Activated naive CD4-positive, alpha-beta T cell treated with Interleukin-2 at 50 U/mL for 16 hours (primary cell): ENCODE measurements at places on chromosomes 3 and 15.
A peak's percentile ranks its signal among the peaks of the same experiment; 100 is the strongest.

DNA sequence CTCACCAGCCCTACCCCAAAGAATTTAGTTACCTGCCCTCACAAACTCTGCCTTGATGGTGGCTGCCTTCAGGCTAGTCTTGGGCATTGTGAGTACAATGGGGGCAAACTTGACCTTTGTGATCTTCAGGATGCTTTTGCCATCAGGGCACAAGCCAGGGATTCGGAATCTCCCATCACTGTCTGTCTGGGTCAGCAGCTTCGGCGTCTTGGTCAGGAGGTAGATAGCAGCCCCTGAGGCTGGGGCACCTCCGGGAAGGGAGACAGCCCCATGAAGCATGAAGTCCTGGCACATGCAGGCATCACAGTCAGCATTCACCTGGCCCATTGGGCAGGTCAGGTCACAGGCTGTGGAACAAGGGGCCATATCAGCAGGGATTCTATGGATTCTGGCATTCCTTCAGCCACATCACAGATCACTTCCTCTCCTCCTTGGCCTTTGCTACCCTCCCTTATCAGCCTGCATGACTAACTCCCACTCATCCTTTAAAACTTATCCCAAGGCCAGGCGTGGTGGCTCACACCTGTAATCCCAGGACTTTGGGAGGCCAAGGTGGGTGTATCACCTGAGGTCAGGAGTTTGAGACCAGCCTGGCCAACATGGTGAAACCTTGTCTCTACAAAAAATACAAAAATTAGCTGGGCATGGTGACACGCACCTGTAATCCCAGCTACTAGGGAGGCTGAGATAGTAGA is 6.9 kb downstream of the CILP start:
- no peak for DNase-seq

DNA sequence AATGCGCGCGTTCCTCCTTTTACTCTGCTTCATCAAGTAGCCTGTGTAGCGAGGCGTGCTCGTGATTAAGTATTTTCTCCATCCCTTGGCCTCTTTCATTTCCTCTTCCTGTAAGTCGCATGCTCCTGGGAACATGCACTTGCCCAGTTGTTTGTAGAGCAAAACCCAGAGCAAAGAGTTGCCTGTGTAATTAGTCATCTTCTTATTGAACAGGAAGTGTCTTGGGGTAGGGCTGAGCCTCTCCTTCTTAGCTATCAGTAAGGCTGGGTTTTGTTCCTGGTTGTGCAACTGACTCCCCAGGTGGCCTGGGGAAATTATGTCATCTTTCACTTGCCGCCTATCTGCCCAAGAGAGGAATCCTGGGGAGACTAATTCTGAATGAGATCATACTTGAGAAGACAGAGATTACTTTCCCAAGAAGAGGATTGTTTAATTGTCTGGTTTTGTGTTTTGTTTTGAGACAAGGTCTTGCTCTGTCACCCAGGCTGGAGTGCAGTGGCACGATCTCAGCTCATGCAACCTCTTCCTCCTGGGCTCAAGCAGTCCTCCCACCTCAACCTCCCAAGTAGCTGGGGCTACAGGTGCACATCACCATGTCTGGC is 14.9 kb downstream of the LIPH start:
- peak; percentile 19 for DNase-seq

DNA sequence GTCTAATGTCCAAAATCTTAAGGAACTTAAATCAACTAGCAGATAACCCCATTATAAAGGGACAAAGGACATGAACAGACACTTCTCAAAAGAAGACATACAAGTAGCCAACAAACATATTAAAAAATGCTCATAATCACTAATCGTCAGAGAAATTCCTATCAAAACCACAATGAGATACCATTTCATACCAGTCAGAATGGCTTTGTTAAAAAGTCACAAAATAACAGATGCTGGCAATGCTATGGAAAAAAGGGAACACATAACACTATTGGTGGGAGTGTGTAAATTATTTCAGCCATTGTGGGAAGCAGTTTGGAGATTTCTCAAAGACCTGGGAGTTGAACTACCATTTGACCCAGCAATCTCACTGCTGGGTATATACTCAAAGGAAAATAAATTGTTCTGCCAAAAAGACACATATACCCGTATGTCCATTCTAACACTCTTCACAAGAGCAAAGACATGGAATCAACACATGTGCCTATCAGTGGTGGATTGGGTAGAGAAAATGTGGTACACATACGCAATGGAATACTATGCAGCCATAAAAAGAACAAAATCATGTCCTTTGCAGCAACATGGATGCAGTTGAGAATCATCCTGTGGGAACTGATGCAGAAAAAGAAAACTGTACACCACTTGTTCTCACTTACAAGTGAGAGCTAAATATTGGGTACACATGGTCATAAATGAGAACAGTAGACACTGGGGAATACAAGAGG is 78.5 kb downstream of the TCF12 start:
- no peak for DNase-seq

DNA sequence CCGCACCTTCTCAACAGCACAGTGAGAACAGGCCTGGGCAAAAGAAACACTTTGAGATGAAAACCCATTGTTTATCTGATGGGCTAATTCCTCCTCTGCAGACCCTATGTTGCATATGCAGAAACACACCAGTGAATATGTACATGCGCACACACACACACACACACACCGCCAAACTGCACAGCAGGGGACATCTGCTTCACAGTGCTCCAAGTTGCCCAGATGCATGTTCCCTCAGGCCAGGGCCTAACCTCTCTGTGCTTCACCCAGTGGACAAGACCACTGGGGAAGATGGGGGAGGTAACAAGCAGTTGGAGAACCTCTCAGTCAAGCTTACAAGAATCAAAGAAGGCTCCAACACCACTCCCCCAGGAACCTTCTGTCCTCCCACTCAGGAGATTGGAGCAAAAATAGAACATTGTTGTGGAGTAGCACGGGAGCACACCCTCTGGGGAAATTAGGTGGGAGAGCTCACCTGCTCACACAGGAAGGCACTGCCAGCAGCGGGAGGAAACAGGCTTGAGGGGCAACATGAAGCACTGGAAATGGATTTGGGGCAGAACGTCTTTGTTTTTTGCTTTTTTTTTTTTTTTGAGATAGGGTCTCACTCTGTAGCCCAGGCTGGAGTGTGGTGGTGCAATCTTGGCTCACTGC is 13.0 kb downstream of the HCN4 start:
- no peak for DNase-seq

GRCh38 chr3:31378231-31378630 is 154.5 kb upstream of the STT3B start:
- no peak for DNase-seq

- no peak for DNase-seq
Measured at GRCh38 chr3:63981980-63982379, 41.3 kb downstream of the PSMD6 start.

GRCh38 chr15:40747685-40748631 is 7.1 kb downstream of the RMDN3 start:
- DNase-seq: no peak

DNA sequence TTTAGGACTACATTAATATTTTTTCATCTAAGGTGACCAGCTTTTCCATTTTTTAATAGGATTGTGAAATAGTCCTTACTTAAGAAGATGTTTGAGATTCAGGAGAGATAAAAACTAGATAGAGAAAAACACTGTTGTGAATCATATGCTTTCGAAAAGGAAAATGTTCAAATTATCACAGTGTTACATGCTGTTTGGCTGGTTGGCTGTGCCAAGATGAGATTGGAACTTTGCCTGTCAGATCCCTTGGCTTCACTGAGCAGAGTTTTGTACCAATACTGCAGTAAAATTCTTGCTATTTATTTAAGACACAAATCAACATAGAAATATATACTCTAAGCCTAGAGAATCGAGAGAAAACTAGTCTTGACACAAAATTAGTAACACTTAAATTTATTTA is 117.2 kb downstream of the OXSM start:
- no peak for DNase-seq
